ENCODE measurements at places on chromosomes 16 and 17. TPM values are rescaled to one million over a fixed set of nuclear protein-coding genes. Genes with fewer than 3 reads are reported as not detected.

Gene PABPN1L
- total RNA-seq = not detected

Gene SPN
- total RNA-seq = not detected

Gene JPH3
- not detected for total RNA-seq

Gene TERB1
- total RNA-seq = 0.08 TPM

Gene TBC1D3E
- total RNA-seq = not detected

Gene KCNJ2
- total RNA-seq = 1.4 TPM

Gene KRTAP4-6
- total RNA-seq = not detected

Gene GPR142
- total RNA-seq = not detected

Gene DUSP3
- total RNA-seq = 37.5 TPM

Gene SHMT1
- total RNA-seq = 20.3 TPM

Gene C16orf86
- 14.8 TPM for total RNA-seq

Gene KRTAP4-8
- total RNA-seq = not detected

Gene RNF43
- total RNA-seq = 0.49 TPM

Gene DPEP1
- total RNA-seq = not detected

Gene IL34
- 3.4 TPM for total RNA-seq

Gene CCL11
- total RNA-seq = not detected

Gene DPEP3
- total RNA-seq = not detected

Gene KCNG4
- total RNA-seq = not detected

Gene IRX5
- total RNA-seq = 2.5 TPM

Gene WNT9B
- total RNA-seq = not detected

Gene FOXL1
- total RNA-seq = 0.90 TPM

Gene TBX21
- not detected for total RNA-seq

Gene TAC4
- total RNA-seq = not detected

Gene ABCA10
- total RNA-seq = 7.5 TPM

Gene ESRP2
- total RNA-seq = not detected

Gene MMP28
- not detected for total RNA-seq

Gene RETREG3
- total RNA-seq = 41.1 TPM

Gene QPRT
- total RNA-seq = 7.4 TPM

Gene ZG16
- not detected for total RNA-seq

Gene LGALS9C
- total RNA-seq = not detected

Gene FGF11
- total RNA-seq = 1.7 TPM

Gene PHF12
- total RNA-seq = 25.7 TPM

Gene VMO1
- 0.27 TPM for total RNA-seq

Gene CDRT15
- not detected for total RNA-seq

Gene CDK5RAP3
- 109 TPM for total RNA-seq

Gene CBFA2T3
- not detected for total RNA-seq

Gene C17orf50
- total RNA-seq = not detected

Gene UBTF
- total RNA-seq = 64.2 TPM
